ENCODE measurements at places on chromosomes 12 and 14. TPM values are rescaled to one million over a fixed set of nuclear protein-coding genes. Genes with fewer than 3 reads are reported as not detected.
A peak's percentile ranks its signal among the peaks of the same experiment; 100 is the strongest.

- DNase-seq, result peak; percentile 83
- peaks cover 26% of the 10 kb centered on the region for H3K27me3 ChIP-seq
Measured at GRCh38 chr12:57899010-57899662, 42.2 kb upstream of the ATP23 start.

DNA sequence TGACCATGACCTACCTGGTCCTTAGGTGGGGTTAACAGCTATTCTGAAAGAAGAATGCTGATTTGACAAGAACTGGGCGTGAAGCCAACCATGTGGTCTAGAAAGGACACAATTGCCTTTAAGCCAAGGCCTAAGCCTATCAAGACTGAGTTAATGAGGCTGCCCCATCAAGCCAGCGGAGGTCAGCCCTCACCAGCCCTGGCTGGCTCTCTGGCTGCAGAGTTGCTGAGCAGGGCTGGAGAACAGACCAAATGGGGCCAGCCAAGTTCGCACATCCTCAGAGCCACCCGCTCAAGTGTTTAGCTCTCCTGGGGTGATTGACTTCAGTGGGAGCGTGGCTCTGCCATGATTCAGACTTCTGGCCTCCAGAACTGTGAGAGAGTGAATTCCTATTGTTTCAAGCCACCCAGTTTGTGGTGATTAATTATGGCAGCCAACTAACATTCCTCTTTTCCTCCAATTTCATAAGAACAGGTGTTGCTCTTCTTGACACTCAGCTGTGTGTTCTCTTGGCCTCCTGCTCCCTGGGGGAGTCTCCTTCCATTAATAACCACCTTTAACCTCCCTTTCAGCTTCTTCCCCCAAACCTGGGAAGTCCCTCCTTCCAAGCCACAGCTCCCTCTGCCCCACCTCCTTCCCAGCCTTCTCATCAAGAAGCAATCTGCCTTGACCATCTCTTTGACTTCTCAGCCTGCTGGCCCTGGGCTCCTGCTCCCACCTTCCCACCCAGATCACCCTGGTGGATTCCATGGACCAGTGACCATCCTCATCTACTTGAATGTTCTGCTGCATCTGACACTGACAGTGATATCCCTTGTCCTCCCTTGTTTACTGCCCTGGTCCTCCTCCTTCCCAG is 5.3 kb upstream of the SERPINA5 start:
- no peak overlapping the region for H3K4me3 ChIP-seq
- no peaks in the 10 kb centered on the region for H3K4me1 ChIP-seq
- no peaks in the 10 kb centered on the region for H3K27me3 ChIP-seq

The IFNG-AS1 gene
- not detected for total RNA-seq

DNA sequence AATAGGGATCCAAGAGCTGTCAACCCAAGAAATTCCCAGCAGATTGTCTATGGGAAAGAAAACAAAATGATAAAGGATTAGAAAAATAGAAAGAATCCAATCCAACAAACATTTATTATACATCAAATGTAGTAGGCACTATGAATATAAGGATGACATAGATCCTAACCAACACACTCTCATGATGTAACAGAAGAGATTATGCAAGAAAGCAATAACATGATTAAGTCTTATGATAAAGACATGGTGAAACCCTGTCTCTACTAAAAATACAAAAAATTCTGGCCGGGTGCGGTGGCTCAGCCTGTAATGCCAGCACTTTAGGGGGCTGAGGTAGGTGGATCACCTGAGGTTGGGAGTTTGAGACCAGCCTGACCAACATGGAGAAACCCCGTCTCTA is 2.7 kb downstream of the MED6 start:
- peaks cover 35% of the 10 kb centered on the region for H3K4me1 ChIP-seq
- H3K36me3 ChIP-seq, result peaks cover 7% of the 10 kb centered on the region
- no peaks in the 10 kb centered on the region for H3K27me3 ChIP-seq
- DNase-seq, result no peak
- H3K27ac ChIP-seq, result peak overlapping the region; percentile 88

DNA sequence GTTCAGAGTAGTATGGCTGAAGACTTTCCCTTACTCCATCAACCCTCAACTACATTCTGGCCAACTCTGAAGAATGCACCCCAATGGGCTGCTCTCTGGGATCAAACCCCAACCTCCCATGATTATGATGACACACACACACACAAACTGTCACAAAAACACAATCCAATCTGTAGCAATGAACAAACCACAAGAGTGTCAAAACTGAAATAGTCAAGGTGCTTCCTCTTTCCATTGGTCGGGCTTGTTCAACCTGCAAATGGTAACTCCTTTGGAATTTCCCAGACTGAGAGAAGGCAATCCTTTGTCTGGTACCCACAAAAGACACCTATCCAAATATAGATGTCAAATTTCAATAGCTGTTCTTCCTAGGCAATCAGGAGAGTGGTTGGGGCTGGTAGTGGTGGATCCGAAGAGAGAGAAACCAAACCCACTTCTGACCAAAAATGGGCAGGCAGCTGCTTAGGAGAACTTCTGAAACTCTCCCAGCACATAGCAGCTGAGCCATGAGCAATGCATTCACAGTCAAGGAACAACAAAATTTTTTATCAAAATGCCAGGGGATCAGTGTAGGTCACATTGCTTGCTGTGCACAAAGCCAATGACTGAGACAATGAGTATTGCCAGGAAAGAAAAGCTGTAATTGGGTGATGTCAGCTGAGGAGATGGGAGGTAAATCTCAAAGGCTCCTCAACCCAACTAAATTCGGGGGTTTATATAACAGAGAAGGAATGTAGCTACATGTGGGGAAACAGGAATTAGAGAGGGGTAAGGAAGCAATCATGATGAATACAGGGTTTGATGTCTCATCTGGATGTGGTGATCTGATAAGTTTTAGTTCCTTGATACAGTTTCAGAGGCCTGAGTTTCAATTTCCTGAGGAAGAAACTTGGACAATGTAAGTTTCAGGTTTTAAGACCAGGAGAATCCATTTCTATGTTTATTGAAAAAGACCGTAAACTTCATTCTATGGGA is 191.4 kb downstream of the KITLG start:
- no peak overlapping the region for H3K4me3 ChIP-seq
- no peak overlapping the region for H3K27ac ChIP-seq
- no peak for DNase-seq
- H3K4me1 ChIP-seq, result peaks cover 18% of the 10 kb centered on the region
- H3K36me3 ChIP-seq, result no peaks in the 10 kb centered on the region

DNA sequence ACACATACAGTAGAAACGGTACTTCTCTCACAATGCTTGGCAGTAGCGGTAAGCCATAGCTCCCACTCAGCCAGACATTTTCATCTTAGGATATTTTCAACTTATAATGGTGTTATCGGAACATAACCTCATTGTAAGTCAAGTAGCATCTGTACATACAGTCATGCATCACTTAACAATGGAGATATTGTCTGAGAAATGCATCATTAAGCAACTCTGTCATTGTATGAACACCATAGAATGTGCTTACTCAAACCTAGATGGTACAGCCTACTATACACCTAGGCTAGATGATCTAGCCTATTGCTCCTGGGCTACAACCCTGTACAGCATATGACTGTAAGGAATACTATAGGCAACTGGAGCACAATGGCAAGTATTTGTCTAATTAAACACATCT is 40.8 kb downstream of the RPS6KA5 start:
- H3K36me3 ChIP-seq, result peaks cover 2% of the 10 kb centered on the region
- DNase-seq, result no peak
- no peaks in the 10 kb centered on the region for H3K27me3 ChIP-seq
- H3K4me1 ChIP-seq, result peaks cover 60% of the 10 kb centered on the region
- H3K27ac ChIP-seq, result peak overlapping the region; percentile 57

- no peaks in the 10 kb centered on the region for H3K4me1 ChIP-seq
- no peak for DNase-seq
- H3K27ac ChIP-seq, result no peak overlapping the region
Measured at GRCh38 chr14:55832122-55832911, 252.3 kb downstream of the KTN1 start.

DNA sequence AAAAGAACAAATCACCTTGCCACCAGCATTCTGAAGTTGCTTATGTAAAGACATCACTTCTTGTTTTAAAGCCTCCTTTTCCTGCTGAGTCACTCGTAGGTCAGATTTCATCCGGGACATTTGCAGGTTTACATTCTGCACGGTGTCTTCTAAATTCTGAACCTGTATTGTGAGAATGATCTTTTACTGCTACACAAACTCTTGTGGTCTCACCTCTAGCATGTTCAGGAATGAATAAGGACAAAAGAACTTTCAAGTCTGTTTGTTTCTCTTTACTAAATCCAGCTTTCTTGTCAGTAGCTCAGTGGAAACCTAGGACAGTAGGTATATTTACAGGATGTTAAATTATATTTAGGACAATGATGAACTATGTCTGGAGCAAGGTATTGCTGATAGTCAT is 73.5 kb upstream of the SAV1 start:
- H3K27me3 ChIP-seq, result no peaks in the 10 kb centered on the region
- peak overlapping the region; percentile 87 for H3K27ac ChIP-seq
- peak overlapping the region; percentile 58 for H3K4me3 ChIP-seq
- DNase-seq, result peak; percentile 8
- peaks cover 51% of the 10 kb centered on the region for H3K4me1 ChIP-seq
- peaks cover 21% of the 10 kb centered on the region for H3K36me3 ChIP-seq

The RPL10L gene
- not detected for total RNA-seq

DNA sequence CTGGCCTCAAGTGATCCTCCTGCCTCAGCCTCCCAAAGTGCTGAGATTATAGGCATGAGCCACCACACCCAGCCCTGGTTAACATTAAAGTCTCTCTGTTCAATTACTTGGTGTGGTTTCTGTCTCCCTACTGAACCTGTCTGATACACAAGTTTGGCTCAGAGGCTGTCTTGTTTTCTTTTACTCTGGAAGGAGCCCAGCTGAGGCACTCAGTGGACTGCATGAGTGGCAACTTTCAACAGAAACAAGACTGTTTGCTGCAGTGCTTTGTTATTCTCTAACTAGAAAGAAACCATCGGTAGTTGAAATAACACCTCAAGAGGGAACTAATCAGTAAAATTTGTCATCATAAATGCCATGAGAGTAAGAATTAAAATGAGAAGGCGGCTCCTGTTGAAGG is 238.7 kb downstream of the FOXN3 start:
- H3K36me3 ChIP-seq, result peaks cover 4% of the 10 kb centered on the region
- no peak overlapping the region for H3K4me3 ChIP-seq
- H3K27ac ChIP-seq, result peak overlapping the region; percentile 18
- DNase-seq, result no peak

DNA sequence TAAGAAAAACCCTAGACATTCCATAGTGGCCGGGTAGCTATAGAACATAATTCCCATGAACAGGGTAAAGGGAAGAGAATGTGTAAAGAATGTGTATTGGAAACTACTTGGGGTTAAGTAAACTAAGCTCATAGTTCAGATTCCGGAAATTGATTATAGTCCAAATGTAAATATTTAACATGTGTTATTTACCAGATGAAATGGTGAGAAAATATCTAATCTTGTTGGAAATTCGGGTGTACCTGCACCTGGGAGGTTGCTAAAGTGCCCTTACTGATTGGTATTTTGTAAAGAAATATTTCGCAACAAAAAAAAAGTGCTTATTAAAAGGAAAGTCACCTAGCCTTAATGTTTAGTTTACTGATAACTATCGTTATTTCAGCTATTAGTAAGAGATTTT is 14.4 kb downstream of the RASSF9 start:
- no peak overlapping the region for H3K27ac ChIP-seq
- no peak for DNase-seq
- no peaks in the 10 kb centered on the region for H3K36me3 ChIP-seq
- no peak overlapping the region for H3K4me3 ChIP-seq

- no peak overlapping the region for H3K27ac ChIP-seq
- H3K4me3 ChIP-seq, result no peak overlapping the region
- no peaks in the 10 kb centered on the region for H3K36me3 ChIP-seq
- no peaks in the 10 kb centered on the region for H3K4me1 ChIP-seq
- DNase-seq, result no peak
- H3K27me3 ChIP-seq, result peaks cover 23% of the 10 kb centered on the region
Measured at GRCh38 chr12:51911307-51911706, 4.0 kb downstream of the ACVRL1 start.

DNA sequence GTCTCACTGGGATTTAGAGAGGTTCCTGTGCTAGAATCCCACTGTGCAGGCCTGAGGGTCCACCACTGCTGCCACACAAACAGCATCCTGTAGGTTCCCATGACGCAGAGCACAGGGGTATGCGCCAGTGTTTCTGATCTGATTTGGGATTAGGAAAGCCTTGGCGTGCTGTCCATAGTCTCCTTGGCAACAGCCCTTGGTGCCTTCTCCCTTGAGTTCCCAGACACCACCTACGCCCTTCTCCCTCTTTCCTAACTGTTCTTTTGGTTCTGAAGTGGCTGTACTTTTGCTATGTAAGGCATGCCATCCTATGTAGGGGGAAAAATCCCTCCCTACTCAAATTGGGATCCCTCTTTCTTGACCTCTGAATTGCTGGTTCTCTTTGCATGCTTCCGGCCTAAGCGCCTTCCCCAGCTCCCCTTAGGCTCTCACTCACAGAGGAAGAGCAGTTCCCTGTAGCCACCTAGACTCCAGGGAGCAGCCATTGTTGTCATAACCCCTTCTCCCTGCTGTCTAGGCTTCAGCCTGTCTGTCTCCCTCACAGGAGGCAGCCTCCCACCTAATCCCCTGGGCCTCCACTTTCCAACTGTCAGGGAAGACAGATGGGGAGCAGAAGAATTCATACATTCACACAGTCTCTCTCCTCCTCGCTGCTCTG is 14.8 kb upstream of the RIC8B start:
- peaks cover 17% of the 10 kb centered on the region for H3K4me1 ChIP-seq
- peak overlapping the region; percentile 86 for H3K27ac ChIP-seq
- H3K36me3 ChIP-seq, result no peaks in the 10 kb centered on the region
- peak overlapping the region; percentile 79 for H3K4me3 ChIP-seq
- no peaks in the 10 kb centered on the region for H3K27me3 ChIP-seq

The CAPZA3 gene
- not detected for total RNA-seq

GRCh38 chr14:67426983-67427606 is 15.1 kb upstream of the PLEK2 start:
- no peaks in the 10 kb centered on the region for H3K36me3 ChIP-seq
- peak; percentile 73 for DNase-seq
- H3K27me3 ChIP-seq, result peaks cover 14% of the 10 kb centered on the region
- H3K27ac ChIP-seq, result no peak overlapping the region

DNA sequence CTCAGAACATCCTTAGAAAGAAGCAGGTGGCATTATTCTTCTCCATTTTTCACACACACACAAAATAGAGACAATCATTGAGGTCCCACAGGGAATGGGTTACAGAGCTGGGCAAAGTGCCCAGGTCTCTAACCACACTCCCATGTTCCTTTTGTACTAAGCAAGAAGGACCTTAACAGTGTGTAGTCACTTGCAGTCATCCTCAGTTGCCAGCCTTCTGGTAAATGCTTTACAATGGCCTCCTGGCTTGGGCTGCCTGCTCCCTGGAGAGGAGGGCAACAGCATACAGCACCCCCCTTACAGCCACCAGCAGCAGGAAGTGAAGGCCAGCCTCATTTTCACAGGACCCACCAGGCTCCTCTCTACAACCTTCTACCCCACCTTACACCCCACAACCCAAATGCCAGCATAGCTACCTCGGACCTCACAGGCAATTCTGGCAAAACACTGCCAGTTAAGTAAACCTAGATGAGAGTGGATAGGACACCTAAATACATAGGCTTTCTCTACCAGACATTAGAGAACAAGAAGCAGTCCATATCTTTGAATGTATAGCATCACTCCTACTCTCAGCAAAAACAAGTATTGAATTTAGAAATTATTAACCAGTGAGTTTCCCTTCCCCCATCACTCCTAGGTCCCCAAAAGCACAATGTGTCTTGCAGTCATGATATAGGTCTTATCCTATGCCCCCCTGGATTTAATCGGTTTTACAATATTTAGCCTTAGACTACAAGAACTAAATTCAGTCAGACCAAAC is 88.1 kb downstream of the PPP2R5E start:
- H3K27me3 ChIP-seq, result no peaks in the 10 kb centered on the region
- H3K4me3 ChIP-seq, result no peak overlapping the region
- peaks cover 6% of the 10 kb centered on the region for H3K4me1 ChIP-seq
- no peak for DNase-seq
